CD4-positive, alpha-beta T cell (primary cell): ENCODE measurements at places on chromosomes 1 and 21.

DNA sequence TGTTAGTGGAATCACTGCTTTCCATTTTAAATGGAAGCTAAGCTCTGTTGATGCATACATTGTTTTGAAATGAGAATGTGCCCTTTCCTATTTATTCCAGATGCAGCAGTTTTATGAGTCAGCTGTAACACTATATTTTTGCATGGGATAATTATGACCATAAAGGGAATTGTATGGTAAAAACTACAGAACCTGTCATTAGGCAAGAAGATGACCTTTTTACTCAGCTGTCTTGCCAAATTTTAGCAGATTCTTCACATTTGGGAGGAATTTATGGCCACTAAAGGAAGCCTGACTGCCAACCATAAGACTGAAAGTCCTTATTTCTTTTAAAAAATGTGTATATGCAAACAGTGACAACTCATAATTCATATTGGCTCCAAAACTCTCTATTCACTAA lies 356.3 kb upstream of the PRMT6 start:
- no peak for DNase-seq

GRCh38 chr1:156717351-156717750 lies 10.9 kb upstream of the METTL25B start:
- no peak for DNase-seq

DNA sequence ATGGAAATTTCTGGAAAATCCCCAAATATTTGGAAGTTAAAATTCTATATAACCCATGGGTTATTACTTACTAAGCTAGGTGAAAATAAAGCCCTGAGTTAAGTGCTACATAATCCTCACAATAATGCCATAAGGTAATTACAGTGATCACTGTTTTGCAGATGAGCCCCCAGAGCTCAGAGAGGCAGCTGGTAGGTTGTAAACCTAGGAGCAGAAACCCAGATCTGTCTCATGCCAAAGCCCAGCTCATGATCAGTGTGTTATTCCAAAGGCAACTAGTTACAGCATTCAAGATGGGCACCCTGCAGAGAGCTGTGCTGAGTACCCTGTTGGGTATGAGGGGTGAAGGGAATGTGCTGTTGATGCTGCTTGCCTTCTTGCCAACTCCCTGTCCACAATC lies 10.8 kb upstream of the MYOG start:
- no peak for DNase-seq

DNA sequence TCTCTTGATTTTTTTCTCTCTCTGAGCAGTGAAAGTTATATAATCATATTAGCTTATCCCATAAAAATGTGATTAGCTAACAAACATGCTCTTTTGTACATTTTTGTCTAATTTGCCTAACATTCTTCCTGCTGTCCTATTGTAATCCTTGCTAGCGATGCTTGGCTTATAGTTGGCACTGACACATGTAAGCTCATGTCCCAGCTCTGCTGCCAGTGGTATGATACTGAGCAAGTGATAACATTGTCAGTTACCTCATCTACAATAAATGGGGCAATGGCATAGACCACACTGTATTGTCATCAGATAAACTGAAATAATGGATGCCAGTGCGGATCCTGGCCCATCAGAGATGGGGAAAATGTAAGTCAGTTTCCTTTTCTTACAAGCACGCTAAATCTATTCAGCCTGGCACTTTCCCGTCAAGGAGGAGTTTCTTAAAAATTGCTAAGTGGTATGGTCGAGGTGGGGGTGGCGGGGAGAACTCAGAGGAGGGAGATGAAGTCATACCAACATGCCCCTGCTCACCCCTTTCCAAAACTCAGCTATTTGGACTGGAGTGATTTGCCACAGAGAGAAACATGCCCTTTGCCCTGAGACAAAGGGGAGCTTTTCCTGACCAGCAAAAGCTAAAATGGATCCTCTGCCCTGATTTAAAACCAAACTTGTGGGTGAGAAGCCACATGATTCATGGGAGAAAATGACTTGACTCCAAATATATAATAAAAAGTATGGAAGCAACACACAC lies 1.3 kb downstream of the FYB2 start:
- DNase-seq = no peak

DNA sequence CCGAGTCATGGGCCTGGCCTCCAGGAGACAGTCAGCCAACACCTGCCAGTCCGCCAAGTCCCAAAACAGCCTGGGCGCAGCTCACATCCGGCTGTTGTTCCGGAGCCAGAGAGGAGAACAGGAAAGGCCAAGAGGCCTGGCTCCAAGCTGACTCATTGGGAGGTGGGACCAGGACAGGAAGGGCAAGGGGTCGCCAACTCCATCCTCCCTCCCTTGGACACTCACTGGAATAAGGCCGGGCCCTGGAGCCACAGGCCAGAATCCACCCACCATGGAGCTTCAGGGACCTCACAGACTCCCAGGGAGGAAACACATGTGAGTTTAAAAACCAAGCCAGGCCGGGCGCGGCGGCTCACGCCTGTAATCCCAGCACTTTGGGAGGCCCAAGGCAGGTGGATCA lies 25.1 kb upstream of the CLIC4 start:
- no peak for DNase-seq

DNA sequence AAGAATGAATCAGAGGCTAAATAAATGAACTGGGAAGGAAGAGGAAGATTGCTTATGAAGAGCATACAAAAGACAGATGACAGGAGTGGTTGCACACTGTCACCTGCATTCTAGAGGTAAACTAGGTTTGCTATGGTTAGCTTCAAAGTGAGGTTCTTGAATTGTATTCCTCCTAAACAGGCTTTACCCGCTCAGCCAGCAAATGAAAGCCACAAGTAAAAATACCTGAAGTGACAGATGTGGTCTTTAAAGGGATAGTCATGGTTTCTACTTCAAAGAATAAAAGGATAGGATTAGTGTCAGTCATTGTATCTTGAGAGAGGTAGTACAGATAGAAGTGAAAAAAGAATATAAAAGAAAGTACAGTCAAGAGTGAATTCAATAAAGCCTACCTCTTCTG lies 32.4 kb upstream of the PRDX6 start:
- DNase-seq = no peak

DNA sequence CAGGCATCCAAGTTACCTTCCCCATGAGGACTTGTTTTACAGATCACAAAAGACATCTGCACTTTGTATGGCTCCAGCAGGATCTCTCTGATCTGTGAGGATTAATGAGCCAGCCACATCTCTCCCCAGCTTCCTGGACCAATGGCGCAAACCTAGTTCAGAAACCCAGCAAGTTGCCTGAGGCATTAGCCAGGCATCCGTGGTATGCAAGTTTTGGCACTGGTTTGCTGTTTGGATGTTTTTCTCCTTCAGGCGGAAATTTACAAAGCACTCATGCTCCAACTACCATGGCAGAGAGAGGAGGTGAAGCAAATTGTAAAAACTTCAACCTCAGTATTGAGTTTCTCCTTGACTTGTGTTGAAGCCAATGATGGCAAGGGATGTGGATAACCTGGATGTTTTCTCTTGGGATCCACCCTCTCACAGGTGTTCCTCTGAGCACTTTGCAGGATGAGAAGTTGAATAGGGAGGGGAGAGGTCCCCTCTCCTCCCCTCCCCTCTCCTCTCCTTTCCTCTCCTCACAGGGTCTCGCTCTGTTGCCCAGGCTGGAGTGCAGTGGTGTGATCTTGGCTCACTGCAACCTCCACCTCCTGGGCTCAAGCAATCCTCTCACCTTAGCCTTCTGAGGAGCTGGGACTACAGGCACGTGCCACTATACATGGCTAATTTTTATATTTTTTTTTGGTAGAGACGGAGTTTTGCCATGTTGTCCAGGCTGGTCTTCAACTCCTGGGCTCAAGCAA lies 25.6 kb upstream of the ENO1 start:
- no peak for DNase-seq

GRCh38 chr1:226865590-226865989 lies 4.8 kb upstream of the PSEN2 start:
- DNase-seq = no peak

- no peak for DNase-seq
These were observed 71.5 kb downstream of the NR5A2 start for GRCh38 chr1:200099040-200099439.

GRCh38 chr1:3133686-3134085 lies 64.7 kb downstream of the PRDM16 start:
- DNase-seq = no peak
